ENCODE measurements at places on chromosomes 4 and X.

- no peak for DNase-seq
These were observed 125.1 kb downstream of the HS6ST2 start for GRCh38 chrX:132833373-132833772.

GRCh38 chr4:113708250-113708649, 53.3 kb downstream of the CAMK2D start:
- no peak for DNase-seq

DNA sequence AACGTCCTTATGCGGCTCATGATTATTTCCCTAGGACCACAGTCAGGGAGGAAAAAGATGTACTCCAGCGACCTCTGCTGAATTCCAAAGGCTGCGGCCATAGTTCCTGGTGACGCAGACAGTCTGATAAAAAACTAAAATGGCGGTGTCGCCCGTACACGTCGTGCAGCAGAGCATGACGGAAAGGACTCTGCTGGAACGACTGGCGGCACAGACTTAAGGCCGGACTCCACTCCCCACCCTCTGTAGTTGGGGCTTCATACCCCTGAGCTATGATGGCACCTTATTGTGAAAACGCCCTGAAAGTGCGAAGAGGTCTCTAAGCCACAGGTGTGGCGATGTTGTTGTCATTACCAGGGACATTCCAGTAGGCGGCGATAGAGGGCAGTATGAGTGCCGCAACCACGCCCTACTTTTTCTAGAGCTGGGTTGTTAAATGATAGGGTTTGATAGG, 90.0 kb upstream of the EDA2R start:
- DNase-seq = no peak

DNA sequence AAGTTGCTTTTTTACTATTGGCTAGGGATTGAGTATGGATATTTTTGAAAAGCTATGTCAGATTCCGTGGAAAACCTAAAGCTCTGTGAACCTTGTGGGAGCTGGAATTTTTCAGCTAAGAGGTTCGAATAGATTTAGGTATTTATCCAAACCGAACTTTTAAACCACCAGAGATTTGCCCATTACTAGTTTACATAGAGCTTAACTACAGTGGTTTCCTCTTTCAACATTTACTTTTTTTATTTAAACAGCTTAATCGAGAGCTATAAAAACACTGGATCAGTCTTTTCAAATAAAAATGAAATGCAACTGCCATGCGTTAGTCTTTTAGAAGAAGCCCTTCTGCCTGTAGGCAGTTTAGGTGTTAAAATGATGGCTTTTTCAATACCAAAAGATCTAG, 377.0 kb downstream of the RPA4 start:
- DNase-seq = no peak

DNA sequence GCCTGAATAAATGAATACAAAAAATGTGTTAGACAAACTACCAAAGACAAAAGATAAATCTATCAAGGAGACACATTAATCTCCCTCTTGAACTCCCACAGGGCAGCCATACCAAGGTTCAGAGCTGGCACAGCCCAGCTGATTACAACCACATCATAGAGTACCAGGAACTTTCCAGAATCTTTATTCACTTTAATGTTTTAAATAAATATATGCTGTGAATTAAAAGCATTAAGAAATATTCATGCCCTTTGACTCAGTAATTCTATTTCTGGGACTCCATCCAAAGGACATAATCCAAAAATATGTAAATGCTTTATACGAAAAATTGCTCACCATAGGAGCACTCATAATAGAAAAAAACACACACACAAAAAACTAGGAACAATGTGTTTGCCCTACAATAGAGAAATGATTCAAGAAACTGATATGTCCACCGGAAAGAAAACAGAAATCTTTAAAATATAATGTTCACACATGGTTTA, 126.0 kb downstream of the LDB2 start:
- DNase-seq = no peak

DNA sequence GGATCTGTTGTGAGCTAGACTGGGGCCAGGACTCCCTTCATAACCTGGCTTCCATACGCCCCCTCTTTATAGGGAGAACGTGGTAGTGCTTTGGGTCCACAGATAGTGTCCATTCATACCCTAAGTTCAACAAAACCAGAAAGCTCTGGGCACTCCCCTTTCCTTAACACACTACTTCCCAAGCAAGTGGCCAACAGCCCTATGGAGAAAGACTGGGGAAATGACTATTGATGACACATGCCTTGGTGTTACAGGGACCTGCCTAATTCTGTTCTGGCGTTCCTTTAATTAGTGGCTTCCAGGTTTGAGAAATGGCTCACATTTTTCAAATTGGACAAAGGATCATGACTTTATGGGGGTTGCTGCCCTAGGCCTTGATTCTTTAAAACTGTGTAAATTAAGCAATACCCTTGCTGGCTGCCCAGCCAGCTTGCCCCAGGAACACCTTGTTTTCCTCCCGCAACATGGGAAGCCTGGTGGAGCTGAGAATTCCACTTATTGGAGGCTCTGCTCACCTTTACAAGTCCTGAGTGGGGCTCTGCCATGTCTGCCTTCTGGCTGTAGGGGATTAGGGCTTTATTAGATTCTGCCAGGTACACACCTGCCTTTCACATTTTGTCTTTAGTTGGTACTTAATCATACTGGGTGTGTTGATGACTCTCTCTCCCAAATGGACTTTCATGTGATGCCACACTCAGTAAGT, 61.1 kb downstream of the RGS12 start:
- DNase-seq = no peak

DNA sequence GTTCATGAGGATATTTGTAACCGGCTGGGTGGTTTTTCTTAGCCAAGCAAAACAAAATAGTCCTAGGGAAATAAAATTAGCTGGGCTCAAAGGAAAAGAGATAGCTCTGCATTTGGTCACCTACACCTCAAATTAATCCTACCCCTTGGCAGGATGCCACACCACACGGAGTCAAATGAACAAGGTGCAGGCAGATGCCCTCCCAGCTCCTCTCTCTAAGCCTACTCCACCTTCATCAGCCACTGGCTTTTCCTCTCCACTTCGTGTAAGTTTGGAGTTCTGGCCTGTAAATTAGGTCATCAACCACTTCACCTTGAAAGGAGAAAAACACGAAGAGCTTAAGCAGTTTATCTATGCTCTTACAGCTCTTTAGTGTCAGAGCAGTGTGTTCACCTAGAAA, 1.4 kb downstream of the DDIT4L start:
- no peak for DNase-seq

GRCh38 chr4:55808186-55808585, 11.4 kb upstream of the EXOC1L start:
- DNase-seq = no peak

Data from activated gamma-delta T cell treated with anti-CD3 and anti-CD28 coated beads, Interleukin-2, amount 50 U/mL, for 16 hours (primary cell).